ENCODE measurements at places on chromosomes 11 and 22. TPM values are rescaled to one million over a fixed set of nuclear protein-coding genes. Genes with fewer than 3 reads are reported as not detected.

PRDM10 gene
- total RNA-seq: 9.8 TPM

OR10A2 gene
- total RNA-seq: not detected

TREH gene
- not detected for total RNA-seq

CDC42EP1 gene
- 26.5 TPM for total RNA-seq

CHRDL2 gene
- total RNA-seq: not detected

NOX4 gene
- 0.37 TPM for total RNA-seq

SLC17A6 gene
- not detected for total RNA-seq

OR5A2 gene
- total RNA-seq: not detected

PATE4 gene
- not detected for total RNA-seq

HOATZ gene
- total RNA-seq: not detected

BID gene
- 28.3 TPM for total RNA-seq

OR51B2 gene
- total RNA-seq: not detected

UCP2 gene
- total RNA-seq: 0.59 TPM
